ENCODE measurements at places on chromosomes 6 and 20.

DNA sequence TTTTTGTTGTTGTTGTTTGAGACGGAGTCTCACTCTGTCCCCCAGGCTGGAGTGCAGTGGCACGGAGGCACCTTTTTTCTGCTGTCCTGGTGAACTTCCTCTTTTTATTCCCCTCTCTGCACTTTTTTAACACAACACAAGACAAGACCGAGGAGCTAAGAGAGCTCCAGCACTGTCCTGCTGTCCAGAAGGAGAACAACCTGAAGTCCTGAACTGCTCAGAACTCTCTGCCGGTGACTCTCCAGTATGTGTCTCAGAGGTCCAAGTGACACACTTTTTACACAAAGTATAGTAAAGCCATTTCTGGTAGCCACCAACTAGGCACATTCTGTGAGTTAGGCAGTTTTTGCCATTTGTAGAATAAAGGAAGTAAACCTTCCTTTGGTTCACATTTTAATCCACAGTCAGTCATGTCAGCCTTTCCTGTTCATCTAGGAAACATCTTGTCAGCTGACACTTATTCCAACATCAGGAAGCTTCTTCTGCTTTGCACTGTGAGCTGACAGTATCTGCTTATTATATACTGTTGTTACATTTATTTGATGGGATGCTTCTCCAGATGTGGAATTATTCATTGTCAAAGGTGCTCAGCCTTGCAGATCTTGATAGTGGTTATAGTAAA is 28.1 kb upstream of the TXNDC5 start:
- DNase-seq, result no peak

GRCh38 chr6:47083586-47084047 is 41.5 kb upstream of the ADGRF1 start:
- DNase-seq, result peak; percentile 91

DNA sequence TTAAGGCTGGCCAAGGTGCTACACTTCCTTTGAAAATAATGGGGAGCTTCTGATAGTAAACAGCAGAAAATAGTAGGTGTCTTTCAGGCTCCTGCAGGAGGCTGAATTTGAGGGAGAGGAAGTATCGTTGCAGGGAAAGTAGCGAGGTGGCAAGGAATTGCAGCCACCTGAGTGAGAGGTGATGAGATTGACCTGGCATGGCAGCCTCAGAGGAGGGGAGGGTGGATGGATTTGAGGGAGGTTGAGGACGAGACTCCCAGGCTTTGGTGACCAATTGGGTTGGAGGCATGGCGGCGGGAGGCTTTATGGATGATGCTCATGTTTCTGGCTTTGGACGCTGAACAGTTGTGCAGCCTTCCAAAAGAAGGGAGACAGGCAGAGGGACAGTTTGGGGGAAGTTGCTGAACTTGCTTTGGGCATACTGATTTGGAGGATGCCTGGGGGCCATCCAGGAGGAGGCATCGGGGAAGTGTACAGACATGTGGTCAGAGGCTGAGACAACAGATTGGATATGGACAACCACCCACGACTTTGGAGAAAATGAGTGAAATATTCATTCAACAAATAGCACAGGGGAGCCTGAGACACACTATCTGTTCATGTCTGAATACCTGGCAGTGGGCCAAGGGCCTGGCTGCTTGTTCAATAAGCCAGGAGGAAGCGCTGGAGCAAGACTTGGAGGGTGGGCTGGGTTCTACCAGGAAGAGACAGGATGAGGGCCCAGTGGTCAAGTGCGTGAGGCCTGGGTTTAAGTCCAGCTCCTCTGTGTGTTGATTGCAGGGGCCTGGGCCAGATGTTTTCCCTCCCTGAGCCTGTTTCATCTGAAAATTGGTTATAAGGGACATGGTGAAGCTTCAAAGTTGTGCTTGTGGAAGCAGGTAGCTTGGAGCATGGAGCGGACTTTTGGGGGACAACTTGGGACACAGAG is 113.2 kb downstream of the CEBPB start:
- peak; percentile 69 for DNase-seq

DNA sequence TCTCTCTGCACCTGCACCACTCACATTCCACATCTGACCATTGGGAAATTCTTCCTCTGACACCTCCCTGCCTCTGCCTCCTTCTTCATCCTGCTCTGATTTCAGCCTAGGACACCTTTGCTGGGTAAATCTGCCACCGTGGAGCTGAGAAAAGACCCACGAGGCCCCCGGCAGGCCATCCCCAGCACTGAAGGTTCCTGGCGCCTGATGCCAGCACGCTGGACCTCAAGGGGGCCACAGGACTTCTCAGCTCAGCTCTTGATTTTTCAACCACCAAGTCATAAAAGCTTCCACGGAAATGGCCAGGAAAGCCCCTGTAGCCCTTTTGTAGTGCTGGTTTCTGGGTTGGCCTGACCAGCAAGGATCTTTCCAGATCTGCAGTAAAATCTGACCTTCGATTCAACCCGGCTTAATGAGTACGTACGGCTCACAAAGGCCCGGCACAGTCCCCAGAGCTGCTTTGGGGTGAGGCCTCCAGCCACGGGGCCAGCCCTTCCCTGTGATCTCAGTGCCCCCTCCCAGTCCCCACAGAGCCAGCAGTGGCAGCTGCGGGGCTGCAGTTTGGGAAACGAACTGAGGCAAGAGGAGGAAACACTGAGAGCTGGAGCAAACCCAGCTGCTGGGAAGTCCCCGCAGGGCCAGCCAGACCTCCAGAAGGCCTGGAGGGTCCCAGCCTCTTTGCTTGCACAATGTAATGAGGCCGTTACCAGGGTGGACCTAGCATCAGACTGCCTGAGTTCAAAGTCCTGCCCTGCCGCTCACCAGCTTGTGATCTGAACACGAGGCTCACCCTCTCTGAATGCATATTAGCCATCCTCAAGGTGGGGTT is 157.5 kb downstream of the BMP7 start:
- no peak for DNase-seq

DNA sequence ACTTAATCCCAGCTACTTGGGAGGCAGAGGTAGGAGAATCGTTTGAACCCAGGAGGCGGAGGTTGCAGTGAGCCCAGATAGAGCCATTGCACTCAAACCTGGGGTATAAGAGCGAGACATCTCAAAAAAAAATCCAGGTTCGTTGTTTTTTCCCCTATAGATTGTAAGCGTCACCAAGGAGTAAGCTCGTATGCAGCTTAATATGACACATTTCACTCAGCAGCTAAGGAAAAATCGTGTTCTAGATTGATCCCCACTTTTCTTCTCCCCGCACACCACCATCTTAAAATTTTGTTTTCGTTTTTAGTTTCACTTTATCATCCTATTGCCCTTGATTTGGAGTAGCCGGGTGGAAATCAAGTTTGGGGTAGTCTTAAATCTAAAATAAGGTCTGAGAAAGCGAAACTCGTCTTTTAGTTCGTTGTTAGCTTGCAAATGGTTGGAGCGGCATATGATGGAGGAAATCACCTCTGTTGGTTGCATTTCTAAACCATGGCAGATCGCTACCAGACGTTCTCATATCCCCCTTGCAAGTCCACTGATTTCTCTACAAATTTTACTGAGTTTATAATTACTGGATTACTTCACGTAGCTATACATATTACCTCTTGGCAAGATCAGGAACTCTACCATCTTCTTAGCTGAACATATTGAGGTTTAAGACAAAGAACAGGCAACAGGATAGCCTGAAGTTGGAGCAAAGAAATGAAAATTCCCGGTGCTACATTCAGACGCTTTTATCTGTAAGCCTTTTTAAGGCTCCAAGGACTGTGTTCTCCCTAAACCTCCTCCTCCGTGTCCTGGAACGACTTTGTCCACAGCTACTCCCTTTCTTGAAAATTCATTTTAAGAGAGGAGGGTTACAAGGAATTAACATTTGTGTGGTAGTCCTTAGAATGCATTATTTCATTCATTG is 91.1 kb upstream of the BTN3A2 start:
- DNase-seq, result peak; percentile 40

DNA sequence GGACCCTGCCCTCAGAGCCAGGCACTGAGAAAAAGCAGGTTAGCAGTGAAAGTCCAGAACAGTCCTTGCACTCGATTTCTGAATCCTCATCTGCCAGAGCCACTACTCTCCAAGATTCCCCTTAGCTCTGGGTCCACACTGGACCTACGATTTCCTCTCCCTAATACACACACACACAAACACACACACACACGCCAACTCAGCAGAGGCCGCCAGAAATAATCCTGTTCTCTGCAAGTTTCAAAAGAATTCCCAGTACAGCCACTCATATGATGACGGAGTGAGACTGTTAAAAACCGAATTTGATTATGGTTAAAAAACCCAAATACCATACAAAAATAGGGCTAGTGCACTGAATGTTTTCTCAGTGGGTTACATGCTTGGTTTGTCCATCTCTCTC is 90.8 kb downstream of the GMPR start:
- DNase-seq, result no peak

DNA sequence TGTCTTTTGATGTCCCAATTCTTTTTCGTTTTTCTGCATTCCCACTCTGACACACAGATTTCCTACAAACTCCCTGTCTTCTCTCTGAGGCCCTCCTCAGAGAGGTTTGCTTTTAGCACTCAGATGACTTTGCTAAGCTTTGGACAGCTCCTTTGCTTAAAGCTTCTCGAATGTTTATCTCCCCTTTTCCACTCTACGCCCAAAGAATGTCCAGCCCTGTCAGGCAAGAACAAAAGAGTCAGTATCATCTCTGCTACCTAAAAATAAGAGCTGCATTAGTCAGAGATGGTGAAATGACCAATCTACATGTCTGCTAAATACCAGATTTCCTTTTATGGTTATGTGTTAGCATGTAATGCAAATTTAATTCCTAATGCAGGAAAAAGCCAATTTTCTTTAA is 56.8 kb downstream of the PREP start:
- no peak for DNase-seq

DNA sequence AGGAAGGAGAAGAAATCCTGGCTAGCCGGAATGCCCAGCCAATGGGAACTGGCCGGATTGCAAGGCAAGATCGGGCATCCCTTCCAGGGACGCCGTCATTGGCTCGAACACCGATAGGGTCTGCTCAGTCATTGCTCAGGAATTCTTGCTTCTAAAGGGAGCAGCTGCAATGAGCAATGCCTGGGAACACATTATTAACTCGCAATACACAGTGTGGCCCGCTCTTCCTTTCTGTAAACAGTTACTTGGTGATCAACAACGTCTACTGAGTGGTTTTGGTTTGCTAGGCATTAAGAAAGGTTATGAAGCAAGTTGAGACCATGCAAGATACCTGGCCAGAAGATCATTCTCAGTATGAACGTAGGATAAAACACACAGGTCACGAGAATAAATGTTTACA is 165.4 kb upstream of the CITED2 start:
- DNase-seq, result no peak

GRCh38 chr6:39646751-39647420 is 78.3 kb downstream of the KIF6 start:
- DNase-seq, result no peak

All from NCI-H1105 treated with DMSO at 0.1 percent for 48 hours (cell line).